Activated T-helper 1 cell treated with anti-CD3 and anti-CD28 coated beads, Interleukin-2, amount 50 U/mL, for 16 hours (primary cell): ENCODE measurements at places on chromosomes 2 and 18.

- no peak for DNase-seq
These were observed 15.0 kb upstream of the CTDP1 start for GRCh38 chr18:79664525-79665125.

DNA sequence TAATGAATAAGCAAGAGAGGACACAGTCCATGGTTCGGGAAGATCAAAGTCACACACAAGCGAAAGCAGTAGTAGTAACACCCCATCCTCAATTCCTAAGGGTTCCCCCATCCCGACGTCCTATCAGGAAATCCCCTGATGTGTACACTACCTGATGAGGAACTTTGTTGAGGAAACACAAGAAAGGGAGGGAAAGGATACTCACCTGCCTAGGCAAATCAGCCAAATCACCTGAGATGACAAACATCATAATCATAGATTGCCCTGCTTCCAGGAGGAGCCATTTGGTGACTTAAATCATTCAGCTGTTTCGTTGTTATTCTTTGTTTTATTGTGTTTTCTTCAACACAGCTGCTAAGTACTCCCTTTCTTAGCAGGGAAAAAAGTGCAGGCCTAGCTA is 55.5 kb upstream of the SPOPL start:
- DNase-seq = no peak

GRCh38 chr2:37709111-37709510 is 37.7 kb upstream of the CDC42EP3 start:
- DNase-seq = no peak

DNA sequence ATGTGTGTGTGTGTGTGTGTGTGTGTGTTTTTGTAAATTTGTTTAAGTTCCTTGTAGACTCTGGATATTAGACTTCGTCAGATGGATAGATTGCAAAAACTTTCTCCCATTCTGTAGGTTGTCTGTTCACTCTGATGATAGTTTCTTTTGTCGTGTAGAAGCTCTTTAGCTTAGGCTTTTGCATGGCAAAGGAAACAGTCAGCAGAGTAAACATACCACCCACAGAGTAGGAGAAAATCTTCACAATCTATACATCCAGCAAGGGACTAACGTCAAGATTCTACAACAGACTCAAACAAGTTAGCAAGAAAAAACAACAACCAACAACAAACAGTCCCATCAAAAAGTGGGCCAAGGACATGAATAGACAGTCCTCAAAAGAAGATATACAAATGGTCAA is 336.7 kb upstream of the ATP5MC3 start:
- no peak for DNase-seq
